NCI-H1417 (cell line): ENCODE measurements at places on chromosomes 5 and 9.
A peak's percentile ranks its signal among the peaks of the same experiment; 100 is the strongest.

- DNase-seq: no peak
Observed at GRCh38 chr5:177440990-177441780, 5.4 kb upstream of the PRR7 start.

DNA sequence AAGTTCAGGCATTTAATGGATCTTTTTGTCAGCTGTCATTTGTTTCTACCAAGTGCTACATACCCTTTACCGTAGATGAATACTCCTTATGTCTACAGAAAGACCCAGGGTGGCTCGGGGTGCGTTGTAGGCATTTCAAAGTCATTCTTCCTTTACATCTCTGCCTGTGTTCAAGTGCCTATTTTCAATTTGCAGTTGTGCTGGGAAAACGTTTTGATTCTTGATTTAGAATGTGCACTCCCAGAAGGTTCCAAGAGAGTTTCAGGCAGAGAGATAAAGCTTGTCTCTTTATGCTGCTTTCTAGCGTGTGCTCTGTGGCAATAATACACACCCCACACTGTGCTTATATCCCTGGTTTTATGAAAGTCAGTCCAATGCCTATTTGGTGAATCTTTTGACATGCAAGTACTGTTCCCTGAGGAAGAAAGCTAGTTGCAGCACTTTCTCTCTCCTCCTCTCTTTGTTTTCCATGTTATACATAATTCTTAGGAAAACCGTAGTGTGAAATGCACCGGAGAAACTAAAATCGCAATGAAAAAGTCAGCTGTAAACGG is 828.1 kb upstream of the ZNF608 start:
- no peak for DNase-seq

DNA sequence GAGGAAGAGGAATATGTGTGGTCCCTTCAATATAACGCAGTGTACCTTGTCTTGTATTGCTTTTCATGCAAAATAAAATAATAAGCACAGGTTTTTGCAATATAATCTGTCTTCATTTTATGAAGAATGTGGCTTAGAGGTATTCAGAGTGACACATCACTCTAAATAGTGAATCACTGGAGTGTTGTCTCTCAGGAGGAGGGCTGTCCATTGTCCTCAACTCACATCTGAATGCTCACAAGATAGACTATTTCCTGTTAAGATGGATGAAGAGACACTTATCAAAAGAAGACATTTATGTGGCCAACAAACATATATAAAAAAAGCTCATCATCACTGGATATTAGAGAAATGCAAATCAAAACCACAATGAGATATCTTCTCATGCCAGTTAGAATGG is 1147.5 kb upstream of the C9orf72 start:
- no peak for DNase-seq

- no peak for DNase-seq
Observed at GRCh38 chr5:82815871-82816270, 261.3 kb downstream of the TMEM167A start.

DNA sequence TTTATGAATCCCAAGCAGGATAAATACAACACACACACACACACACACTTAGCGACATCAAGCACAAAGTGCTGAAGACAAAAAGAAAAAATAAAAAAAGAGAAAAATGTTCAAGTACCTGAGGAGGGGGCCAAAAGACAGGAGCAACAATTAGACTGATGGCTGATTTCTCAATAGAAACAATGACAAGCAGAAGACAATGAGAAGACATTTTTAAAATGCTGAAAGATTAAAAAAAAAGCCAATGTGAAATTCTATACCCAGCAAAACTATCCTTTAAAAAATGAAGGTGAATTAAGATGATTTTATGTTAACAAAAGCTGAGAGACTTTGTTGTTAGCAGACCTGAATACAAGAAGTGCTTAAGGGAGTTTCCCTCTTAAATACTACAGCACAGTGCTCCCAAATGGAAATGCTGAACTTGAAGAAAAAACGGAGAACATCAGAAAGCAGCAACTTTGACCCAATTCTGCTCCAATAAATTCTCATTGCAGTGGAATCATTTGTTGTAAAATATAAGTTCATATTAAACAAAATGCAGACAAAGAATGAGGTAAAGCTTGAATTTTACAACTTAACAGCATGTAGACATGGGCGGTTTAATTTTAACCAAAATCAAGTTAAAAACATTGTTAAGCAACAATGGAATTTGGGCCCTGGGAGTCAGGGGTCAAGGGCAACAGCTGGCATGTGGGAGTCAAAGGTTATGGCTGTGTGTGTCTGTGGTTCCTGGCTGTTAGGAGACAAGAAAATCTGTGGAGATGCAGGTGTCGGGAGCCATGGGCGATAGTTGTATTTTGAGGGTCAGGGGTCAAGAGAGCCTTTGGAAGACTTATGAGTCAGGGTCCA is 776 bp upstream of the RANBP17 start:
- DNase-seq: no peak

- peak; percentile 46 for DNase-seq
Observed at GRCh38 chr5:147687118-147687517, 95.4 kb downstream of the JAKMIP2 start.

DNA sequence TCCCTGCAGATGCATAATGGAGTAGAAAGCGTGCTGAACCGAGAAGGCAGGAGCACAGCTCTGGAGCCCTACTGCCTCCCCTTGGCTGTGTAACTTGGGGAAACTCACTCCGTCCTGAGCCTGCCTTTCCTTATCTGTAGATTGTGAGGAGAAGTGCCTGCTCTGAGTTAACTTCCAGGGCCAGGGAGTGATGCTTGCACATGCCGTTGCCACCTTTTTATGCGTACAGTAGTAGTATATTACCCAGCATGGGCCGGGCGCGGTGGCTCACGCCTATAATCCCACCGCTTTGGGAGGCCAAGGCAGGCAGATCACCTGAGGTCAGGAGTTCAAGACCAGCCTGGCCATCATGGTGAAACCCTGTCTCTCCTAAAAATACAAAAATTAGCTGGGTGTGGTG is 87.1 kb downstream of the PDZD2 start:
- DNase-seq: no peak

DNA sequence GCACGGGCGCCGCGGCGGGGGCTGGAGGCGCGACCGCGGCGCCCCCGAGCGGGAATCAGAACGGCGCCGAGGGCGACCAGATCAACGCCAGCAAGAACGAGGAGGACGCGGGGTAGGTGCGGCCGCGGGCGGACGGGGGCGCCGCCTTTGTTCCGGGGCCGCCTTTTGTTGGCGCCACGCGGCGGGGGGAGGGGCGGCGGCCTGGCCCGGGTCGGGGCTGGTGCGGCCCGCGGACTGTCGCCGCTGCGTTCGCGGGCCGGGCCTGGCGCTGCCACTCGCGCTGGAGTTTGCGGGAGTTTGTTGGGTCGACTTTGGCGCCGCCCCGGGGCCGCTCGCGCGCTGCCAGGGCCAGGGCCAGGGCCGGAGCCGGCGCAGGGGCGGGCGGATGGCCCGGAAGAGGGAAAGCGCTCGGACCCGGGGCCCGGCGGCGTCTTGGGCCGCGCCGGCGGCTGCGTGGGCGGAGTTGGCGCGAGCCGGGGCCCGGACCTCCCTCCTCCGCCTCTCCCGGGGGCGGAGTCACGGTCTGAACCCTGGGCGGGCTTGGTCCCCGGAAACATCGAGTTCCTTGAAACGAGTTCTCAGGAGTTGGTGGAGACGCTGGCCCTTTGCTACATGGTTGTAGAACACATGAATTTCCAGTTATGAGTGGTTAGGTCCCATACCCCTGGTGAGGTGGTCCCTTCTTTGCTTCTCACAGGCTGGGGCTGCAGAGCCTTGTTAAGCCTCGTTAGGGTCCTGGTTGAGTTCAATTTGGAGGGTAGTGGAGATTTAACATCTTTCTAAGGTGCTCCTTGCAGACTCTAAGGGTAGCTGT is 809 bp downstream of the HNRNPAB start:
- DNase-seq: peak; percentile 49

DNA sequence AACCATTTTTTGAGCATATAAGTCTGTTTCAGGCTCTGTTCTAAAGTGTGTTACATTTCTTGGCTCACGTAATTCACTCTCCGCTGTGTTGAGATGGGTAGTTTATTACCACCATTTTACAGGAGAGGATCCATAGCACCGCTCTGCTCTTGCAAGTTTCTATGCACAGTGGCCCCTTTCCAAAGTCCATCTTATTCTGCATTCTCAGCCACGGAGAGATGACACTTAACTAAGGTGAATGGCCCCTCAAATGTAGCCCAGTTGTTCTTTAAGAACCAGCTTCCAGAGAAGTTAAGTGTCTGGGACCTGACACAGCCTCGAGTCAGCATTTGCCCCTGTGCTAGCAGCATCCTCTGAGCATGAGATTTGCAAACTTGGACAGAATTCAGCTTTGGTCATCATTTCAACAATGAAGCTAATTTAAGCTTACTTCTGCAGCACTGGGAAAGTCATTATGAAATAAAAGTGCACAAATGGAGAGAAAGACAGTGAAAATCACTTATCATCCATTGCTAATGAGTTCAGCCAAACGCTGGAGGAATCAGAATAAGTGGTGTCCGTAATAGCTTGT is 61.9 kb downstream of the FAM78A start:
- DNase-seq: no peak

- DNase-seq: peak; percentile 21
Observed at GRCh38 chr9:99162759-99163364, 57.9 kb downstream of the TGFBR1 start.

GRCh38 chr9:89489548-89490530 is 8.1 kb downstream of the SEMA4D start:
- no peak for DNase-seq

DNA sequence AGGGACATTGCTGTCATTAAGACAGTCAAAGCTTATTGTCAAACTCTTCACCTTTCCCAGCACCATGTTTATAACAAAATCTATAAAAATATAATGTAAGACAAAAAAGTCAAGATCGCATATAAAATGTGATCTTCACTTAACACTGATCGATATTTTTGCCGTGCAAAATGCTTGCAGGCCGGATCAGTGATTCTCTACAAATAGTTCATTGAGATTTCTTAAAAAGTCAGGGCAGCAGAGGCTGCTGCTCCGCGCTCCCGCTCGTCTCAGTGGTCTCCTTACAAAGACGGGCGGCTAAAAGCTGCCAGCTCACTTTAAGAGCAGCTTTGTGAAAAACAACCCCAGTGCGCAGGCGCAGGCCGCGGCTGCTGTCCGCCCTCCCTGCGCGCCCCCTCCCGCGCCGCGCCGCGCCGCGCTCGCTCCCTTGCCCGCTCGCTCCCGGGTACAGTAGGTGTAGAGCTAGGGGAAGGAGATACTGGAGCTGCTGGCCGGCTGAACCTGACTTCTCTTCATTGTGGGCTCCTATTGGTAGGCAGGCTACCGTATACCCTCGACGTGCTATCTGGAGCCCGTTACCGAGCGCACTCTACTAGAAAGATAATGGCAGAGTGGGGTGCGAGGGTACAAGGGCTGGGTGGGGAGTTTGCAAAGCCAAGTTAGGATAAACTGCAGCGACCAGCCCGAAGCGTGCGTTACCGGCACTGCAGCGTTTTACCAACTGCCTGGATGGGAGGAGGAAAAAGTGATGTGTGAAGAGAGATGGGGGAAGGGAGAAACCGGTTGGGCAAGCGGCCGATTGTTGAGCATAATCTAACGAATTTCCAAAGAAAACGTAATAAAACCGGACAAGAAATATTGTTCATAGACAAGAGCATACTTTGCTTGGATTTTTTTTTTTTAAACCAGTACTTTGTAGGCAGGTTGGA is at the start of gene ARRDC3:
Gene ARRDC3, minus strand, starts transcription at position 291 of the 929 bp plus-strand sequence. Its CDS starts 225 bp downstream, at position 66.
- peak; percentile 96 for DNase-seq

GRCh38 chr9:130732793-130733221 is 39.2 kb downstream of the EXOSC2 start:
- DNase-seq: no peak

DNA sequence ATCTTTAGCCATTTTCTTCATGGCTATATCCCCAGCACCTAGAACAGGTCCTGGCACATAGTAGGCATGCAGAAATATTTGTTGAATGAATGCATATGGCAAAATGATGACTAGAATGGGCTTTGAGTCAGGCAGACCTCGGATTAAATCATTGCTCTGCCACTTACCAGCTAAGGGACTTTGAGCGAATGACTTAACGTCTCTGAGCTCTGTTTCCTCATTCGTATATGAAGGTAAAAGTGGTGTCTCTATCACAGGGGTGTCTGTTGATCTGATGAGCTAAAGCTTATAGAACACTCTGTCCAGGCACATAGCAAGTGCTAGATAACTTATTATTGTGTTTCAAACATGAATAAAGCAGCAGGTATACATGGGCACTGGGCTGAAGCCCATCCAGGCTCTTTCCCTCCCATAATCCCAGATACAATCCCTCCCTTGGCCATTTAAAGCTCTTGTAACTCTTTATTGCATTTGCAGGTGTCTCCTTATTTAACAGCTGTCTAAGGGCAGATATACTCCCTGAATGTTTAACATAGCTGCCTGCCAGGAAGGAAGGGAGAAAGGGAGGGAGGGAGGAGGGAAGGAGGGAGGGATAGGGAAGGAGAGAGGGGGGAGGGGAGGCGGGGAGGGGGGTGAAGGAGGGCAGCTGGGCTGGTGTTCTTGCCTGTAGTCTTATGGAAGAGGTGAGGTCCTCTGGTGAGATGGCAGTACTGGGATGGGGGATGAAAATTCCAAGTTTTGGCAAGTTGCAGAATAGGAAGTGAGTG is 23.2 kb upstream of the STXBP1 start:
- DNase-seq: peak; percentile 43

DNA sequence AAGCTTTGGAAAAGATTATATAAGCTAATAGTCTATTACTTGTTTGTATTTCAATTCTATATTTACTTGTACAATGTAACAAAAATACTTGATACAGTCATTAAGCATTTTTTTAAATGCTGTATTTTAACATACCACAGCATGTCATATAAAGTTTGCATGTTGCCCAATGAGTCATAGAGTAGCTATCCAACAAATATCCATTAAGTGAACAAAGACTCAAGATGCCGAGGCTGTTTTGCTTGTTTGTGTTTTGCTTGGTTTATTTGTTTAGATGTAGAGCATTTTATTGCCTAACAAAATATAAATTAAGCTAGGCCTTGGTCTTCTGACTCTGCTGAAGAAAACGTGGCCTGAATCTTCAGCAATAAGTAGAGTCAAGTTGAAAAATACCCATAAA is 1584.3 kb upstream of the NUDT12 start:
- no peak for DNase-seq

DNA sequence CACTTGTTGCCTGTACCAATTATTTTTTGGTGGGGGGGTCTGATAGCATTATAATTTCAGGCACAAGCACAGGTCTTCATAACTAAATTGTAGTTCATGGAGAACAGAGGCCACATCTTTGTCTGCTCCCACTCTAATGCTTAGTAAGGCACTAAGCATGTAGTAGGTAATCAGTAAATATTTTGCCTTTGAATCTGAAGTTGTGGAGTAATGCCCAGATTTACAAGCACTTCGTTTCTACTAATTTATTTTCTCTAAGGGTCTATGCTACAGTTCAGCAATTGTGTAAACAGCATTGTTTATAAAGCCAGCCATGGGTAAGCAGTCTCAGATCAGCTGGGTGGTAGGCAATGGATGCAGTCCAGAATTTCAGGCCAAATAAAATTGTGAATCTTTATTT is 78.6 kb downstream of the GRIA1 start:
- no peak for DNase-seq

DNA sequence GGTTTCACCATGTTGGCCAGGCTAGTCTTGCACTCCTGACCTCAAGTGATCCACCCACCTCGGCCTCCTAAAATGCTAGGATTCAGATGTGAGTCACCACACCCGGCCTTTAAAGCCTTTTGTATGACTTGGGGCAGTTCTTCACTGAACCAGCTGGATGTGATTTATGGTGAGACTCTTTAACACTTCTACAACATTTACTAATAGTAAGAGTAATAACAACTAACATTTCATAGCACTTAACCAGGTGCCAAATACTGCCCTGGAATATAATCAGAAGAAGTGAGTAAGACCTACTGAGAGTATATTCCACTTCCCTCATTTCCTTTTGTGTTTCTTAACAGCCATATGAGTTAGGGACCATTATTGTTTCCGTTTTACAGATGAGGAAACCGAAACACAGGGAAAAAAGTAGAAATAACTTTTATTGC is 10.0 kb downstream of the ZSWIM6 start:
- DNase-seq: no peak
